ENCODE measurements at places on chromosomes 13 and 19.

GRCh38 chr19:42465827-42466280, 23.1 kb upstream of the CXCL17 start:
- DNase-seq, result no peak

GRCh38 chr13:94006296-94006695, 473.2 kb downstream of the DCT start:
- no peak for DNase-seq

GRCh38 chr13:77563111-77563510, 27.6 kb downstream of the SCEL start:
- no peak for DNase-seq

- DNase-seq, result no peak
These were observed 33.3 kb upstream of the SHFL start for GRCh38 chr19:10052602-10053360.

DNA sequence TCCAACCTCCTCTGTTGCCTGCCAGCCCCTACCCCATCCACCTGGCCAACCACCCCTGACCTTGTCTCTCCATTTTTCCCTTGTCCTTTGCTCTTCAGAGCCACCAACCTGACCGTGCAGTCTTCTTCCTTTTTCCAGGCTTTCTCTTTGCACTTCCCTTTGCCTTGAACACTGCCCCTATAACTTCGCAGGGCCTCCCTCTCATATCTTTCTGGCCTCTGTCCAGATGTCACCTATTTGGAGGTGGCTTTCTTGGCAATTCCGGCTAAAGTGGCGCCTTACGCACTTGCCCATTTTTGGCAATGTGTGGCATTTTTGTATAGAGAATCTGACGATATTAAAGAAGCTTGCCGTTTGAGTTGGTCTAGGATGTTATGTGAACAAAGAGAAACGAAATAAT, 844 bp downstream of the ZNF543 start:
- no peak for DNase-seq

DNA sequence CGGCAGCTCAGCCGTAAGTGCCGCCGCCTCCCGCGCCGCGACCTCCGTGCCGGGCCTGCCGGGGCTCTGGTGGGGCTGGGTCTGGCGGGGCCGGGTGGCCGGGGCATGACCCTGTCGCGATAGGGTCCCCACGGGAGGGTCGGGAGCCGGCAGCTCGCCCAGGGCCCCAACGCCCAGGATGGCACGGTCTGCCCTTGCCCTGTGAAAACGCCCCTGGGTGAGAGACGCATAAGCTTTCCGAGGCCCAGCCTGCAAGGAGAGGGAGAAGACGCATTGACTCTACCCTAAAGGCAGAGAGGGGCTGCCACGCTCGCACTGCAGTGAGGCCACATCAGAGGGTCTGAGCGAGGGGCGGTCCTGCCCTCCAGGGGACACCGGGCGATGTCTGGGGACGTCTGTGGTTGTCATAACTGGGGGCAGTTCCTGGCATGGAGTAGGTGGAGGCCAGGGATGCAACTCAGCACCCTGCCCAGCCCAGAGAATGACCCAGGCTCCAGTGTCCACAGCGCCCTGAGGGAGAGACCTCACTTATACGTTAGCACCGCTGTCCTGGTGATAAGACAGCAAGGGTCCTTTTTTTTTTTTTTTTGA, 539 bp downstream of the ZNF554 start:
- DNase-seq, result peak; percentile 27

- no peak for DNase-seq
These were observed 226.7 kb upstream of the IPO5 start for GRCh38 chr13:97726664-97727280.

- DNase-seq, result no peak
These were observed 15.3 kb upstream of the SPATA13 start for GRCh38 chr13:24145240-24145639.

- no peak for DNase-seq
These were observed 66.3 kb downstream of the LMO7 start for GRCh38 chr13:75702476-75702875.

- DNase-seq, result no peak
These were observed 59.6 kb downstream of the WDFY2 start for GRCh38 chr13:51643882-51644281.

DNA sequence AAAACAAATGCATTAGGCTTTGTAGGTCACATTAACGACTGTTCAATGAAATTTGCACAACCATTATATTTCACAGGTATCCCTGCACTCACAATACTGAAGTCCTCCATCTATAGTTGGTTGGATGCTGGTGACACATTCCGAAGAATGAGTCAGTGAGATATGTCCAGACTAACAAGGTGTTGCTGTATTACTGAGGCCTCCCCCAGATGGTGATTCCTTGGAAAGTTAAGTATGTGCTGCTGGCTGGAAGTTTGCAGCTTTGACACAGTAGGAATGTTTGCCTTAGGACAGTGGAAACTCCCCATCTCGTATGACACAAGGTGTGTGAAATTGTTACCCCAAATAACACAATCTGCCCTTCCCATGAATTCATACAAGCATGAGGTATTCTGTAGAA, 46.6 kb downstream of the FGF14 start:
- DNase-seq, result no peak

DNA sequence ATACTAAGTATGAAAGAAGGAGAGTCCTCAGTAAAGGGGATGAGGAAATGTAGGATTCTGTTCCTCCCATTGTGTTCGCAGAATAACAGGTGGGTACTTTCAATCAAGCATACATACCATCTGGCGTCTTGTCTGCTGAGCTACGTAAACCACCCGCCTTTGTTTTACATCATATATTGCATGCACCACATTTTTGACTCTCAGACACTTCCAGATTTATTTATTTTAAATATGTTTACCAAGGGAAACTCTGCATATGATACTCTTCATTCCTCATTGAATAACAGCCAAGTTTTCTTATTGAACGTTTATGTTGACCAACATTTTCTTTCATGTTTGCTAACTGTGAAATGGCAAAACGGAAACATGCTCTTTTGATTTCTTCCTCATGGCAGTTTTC, 174.1 kb downstream of the FGF14 start:
- DNase-seq, result no peak

GRCh38 chr13:44815623-44816022, 173.6 kb downstream of the NUFIP1 start:
- peak; percentile 66 for DNase-seq

DNA sequence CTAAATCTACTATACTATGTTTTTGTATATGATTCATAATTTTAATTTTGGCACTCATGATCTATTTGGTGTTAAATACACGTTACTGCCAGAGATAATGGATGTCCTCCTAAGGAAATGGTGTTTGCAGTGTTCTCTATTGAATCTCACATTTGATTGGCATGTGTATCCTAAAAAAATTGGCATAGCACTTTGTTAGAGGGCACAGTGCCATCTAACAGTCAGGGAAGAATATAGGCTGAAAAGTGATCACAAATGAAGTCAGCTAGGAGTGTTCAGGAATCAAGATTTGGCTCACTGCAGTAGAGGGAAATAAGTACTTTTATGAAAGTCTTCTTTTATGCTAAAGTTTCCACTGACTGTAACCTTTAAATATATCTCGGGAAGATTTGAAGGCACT, 624.6 kb downstream of the GPC6 start:
- DNase-seq, result no peak

- no peak for DNase-seq
These were observed 178.9 kb downstream of the OLFM4 start for GRCh38 chr13:53207556-53207955.

DNA sequence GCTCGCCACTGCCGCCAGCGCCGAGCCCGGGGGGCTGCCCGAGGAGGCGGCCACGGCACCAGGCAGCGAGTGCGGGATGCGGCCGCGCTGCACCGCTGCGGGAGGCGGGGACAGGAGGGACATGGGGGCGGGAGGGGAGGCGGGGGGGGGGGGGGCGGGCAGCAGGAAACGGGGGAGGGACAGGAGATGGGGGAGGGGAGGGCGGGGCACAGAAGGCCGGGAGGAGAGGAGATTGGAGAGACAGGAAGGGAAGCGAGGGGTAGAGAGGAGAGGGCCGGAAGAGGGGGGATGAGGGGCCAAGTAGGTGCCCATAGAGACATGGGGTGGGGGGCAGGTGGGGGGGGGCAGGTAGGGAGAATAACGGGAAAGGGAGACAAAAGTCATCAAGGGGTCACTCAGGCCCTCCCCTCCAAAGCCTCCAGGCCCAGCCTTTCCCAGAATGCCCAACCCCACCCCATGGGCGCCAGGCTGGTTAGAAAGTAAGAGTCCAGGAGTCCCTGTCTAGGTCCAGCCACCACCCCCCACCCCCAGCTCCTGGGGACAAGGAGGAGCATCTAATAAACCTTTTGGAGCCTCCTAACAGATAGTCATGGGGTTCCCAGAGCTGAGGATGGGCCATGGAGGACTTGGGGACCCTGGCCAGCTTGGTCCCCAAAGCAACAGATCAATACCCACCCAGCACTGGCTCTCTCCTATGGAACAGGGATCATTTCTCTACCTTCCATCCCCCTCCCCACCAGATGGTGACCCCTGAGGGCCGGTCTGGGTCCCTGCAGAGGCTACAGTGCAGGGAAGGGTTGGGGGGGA, 9.5 kb downstream of the NR2F6 start:
- peak; percentile 42 for DNase-seq

GRCh38 chr19:16062789-16063188, 13.5 kb upstream of the TPM4 start:
- peak; percentile 84 for DNase-seq

DNA sequence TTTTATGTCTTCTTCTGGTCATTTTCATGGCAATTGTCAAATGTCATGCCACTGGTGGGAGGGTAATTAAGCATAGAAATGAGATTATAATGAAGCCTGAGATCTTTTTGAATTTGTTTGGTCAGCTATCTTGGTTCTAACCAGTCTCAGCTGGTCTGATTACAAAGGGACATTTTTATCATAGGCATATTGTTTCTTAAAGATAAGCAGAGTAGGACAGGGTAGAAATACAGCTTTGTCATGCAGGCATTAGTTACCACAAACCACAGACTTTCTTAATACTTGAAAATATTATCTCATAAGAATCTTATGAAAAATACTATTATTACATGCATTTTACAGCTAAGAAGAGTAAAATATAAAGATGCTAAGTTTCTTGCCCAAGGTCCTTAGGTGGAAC, 1761.5 kb downstream of the PCDH9 start:
- DNase-seq, result no peak

DNA sequence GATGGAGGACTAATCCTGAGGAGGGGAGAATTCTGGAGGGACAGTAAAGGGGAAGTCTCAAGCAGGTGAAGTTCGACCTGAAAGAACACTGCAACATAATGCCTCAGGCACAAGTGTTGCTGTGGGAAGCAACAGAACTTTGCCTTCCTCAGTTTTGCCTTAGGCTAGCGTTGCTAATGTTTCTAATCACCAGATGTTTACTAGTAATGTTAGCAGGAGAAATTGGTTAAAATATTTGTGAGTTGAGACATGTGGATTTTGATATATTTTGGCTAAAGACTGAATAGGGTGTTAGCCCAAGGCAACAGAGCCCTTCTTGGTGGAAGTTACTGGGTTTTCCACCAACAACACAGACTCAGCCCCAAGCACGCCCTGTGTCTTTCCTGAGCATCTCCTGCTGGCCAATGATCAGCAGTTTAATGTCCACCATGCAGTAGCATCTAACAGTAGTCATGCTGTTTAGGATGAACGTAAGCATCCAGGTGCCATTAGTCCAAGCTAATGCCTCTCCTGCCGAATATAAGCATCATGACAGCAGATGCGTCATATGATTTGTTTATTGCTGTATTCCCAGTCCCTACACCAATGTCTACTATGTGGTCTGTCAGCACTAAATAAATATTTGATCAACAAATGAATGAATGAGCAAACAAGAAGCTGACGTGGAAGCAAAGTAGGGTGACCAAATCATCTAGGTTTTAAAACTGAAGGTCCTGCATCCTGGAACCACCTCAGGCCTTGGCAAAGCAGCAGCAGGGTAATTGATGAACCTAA, 511.9 kb upstream of the HTR2A start:
- no peak for DNase-seq

DNA sequence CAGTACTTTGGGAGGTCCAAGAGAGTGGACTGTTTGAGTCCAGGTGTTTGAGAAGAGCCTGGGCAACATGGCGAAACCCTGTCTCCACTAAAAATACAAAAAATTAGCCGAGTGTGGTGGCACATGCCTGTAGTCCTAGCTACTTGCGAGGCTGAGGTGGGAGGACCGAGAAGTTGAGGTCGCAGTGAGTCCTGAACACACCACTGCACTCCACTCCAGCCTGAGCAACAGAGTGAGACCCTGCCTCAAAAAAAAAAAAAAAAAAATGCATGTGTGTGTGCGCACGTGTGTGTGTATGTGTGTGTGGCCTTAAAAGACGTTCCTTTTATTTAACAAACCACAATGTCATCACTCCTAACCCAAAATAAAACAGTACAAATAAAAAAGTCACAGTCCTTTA, 62.6 kb downstream of the MAP4K1 start:
- DNase-seq, result no peak

GRCh38 chr13:50529154-50529882, 314.2 kb downstream of the DLEU7 start:
- DNase-seq, result peak; percentile 49

- peak; percentile 40 for DNase-seq
These were observed 1.7 kb downstream of the DMWD start for GRCh38 chr19:45790942-45791341.

DNA sequence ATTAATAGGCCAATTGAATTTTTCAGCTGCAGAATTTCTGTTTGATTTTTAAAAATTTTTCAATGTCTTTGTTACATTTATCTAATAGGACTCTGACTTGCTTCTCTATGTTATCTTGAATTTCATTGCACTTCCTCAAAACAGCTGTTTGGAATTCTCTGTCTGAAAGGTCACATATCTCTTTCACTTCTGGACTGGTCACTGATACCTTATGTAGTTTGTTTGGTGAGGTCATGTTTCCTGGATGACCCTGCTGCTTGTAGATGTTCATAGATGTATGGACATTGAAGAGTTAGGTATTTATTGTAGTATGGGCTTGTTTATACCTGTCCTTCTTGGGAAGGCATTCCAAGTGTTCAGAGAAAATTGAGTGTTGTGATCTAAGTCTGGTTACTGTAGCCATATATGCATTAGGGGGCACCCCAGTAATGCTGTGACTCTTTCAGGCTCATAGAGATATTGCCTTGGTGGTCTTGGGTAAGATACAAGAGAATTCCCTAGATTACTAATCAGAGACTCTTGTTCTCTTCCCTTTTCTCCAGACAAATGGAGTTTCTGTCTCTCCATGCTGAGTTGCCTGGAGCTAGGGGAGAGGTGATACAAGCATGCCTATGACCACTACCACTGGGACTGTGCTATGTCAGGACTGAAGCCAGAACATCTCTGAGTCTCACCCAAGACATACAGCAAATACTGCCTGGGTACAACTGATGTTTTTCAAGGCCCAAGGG, 27.8 kb downstream of the RFC3 start:
- no peak for DNase-seq
